ENCODE measurements at places on chromosomes 7 and 10.

DNA sequence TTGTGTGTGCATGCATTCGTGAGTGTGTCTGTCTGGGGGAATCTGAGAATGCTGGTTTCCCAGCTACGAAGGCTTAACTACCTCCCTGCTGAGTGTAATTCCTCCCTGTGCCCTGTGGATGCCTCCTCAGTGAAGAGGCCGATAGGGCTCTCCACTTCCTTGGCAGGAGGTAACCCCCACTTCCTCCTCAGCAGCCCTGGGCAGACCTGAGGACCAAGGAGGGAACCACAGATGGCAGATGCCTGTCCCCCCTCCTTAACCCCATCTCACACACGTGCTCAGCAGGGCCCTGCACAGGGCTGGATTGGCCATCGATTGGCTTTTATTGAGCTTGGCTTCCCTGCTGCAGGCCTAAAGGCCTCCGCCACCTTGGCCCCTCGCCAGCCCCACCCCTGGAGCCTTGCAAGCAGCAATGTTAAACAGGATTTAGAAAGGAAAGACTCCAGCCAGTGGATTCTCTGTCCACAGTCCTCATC lies 45.6 kb upstream of the LRRC4 start:
- no peak for DNase-seq

GRCh38 chr7:75813084-75813483 lies 522 bp downstream of the CCL24 start:
- DNase-seq = no peak

DNA sequence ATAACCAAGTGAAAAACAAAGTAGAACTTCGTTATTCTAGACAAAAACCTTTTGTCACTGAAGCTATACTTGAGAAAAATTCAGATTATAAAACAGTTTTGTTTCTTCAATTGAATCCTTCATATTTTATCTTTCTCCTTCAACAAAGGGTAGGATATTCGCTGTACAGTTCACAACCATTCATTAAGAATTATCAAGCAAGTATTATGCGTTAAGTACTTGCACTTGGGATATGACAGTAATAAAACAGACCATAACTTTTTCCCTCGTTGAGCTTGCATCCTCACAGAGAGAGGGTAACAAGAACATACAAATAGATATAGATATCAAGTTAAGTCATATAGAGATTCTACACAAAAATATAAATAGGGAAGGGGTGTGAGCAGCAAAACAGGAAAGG lies 61.2 kb upstream of the MEOX2 start:
- no peak for DNase-seq

- no peak for DNase-seq
Measured at GRCh38 chr7:88312061-88312663, 5.5 kb upstream of the STEAP4 start.

All from activated T-cell treated with anti-CD3 and anti-CD28 coated beads, Interleukin-2, amount 50 U/mL, for 48 hours (primary cell).